NCI-H774 (cell line): ENCODE measurements at places on chromosomes 5 and 9.

DNA sequence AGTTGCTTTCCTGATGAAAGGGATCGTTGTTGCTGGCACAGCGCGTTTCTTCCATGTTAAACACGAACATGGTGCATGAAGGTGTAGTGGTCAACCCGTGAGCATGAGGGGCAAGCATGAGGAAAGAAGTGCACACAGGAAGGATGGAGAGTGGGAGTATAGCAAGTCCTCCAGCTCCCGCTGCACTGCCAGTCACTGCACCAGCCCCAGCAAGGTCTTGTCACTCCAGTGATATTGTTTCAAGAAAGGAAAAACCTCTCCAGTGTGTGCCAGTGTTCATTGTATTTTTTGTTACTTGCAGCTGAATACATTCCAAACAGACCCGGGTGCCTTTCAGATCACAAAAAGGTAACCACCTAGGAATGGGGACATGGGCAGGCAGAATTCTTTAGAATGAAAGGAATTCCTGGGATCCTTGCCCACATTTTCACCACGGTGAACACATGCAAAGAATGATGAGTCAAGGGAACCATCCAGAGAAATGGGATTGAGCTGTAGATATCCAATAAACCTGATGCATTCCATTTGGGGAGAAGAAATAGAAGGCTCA is 186.3 kb downstream of the AOPEP start:
- no peak for DNase-seq

GRCh38 chr5:5271786-5272321 is 131.7 kb downstream of the ADAMTS16 start:
- no peak for DNase-seq

- DNase-seq = no peak
Observed at GRCh38 chr9:93953496-93954433, 1.4 kb downstream of the BARX1 start.

- no peak for DNase-seq
Observed at GRCh38 chr9:134100040-134100439, 32.2 kb upstream of the BRD3 start.

DNA sequence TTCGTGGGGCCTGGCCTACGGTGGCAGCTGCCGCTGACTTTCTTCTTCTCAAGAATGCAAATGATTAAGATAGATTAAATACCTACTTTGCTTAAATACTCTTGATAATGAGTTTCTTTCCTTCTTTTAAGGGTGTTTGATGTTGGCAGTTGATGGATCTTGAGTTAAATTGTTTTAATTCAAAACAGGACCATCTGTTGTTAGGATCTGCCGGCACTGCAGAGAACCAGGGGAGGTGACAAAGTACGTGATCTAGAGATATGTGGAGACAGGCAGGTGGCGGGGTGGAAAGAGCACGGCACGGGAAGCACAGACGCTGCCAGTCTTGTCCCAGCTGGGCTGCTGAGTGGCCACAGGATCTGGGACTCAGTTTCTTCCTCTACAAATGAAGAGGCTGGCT is 37.9 kb downstream of the MED27 start:
- DNase-seq = no peak

GRCh38 chr9:69580582-69581214 is 91.5 kb downstream of the APBA1 start:
- DNase-seq = no peak

DNA sequence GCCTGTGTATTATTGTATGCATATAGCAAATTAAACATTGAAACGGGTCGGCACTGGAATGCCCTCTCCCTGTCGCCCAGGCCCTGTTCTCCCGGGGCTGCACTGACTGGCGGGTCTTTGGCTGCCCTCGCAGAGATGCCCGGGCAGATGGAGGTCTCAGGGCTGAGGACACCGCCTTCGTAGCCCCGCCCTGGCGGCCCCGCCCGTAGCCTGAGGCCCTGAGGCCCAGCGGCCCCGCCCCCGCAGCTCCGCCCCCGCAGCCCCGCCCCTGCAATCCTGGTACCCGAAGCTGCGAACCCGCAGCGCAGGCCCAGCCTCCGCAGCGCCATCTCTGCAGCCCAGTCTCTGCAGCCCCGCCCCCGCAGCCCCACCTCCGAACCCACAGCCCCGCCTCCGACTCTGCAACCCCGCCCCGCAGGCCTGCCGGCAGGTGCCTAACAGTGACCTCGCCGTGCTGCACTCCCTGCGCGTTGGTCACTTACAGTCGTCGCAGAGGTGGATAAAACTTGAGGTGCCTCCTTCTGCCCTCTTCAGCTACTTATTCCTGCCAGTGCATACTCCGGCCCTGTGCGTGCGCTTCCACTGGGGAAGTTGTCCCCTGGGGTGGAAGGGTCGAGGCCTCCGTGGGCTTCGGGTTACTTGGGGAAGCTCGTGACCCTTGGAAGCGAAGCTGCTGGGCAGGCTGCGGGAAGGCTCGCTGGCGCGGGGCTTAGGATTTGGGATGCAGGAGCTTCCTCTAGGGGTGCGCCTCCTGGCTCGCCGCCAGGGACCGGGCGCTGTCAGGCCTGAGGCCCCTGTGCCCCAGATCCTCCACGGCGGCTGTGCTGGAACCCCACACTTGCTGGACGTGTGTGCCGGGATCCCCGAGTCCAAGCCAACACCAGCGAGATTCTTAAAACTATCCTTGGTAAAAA is 72.3 kb downstream of the ICE1 start:
- peak; percentile 91 for DNase-seq

DNA sequence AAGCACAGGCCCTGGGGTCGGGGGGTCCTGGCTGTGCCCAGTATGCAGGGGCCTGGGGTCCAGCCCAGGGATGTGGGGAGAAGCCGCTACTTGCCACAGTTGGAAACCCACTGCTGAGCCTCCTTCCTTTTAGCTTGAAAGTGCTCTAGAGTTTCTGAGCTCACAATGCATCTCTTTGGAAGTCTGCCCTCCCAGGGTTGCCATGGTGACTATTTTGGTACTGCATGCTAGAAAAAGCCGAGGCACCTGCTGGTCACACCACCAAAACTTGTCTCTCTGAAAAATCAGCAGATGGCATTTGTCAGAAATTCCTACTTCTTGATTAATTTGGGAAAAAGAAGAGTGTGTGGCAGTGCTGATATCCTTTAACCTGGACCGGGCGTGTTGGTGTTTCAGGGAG is 151.8 kb downstream of the SEC61B start:
- DNase-seq = no peak

- no peak for DNase-seq
Observed at GRCh38 chr5:172852490-172853354, 18.7 kb downstream of the ERGIC1 start.
